ENCODE measurements at places on chromosomes 12 and 14.

- peak; percentile 21 for DNase-seq
Measured at GRCh38 chr12:122422730-122423257, 325 bp upstream of the CLIP1 start.

GRCh38 chr12:633731-634130 lies 29.5 kb downstream of the NINJ2 start:
- no peak for DNase-seq

DNA sequence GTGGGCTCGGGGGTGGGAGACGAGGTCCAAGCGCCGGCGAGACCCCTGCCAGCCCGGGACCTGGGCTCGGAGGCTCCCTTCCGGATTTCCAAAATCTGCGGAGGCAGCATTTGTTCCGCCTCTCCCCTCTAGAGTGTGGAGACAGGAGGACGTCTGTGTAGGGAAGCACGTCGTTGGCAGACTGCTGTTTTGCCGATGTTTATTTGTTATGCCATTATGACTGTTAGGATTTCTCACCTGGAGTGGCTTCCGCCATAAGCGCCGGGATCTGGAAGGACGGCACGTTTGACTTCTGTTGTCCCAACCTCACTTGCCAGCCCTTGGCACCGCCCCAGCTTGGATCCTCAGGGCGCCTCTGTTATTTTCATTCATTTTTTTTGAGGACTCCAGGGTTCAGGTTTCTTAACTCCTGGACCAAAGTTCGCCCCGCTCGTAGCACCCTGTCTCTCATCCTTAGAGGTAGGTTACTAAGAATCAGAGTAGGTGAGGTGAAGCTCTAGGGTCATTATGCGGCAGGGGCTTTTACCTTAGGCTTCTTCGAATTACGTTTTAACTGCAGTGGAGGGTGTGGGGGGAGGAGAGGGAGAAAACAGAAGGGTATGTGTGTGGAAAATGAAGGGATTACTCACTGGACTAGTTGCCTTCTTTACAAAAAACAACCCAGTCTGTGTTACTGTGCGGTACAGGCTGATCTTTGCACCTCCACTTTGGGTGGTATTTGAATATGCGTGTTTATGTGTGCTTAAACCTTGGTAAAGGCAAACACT lies 547 bp upstream of the PYGL start:
- peak; percentile 12 for DNase-seq

DNA sequence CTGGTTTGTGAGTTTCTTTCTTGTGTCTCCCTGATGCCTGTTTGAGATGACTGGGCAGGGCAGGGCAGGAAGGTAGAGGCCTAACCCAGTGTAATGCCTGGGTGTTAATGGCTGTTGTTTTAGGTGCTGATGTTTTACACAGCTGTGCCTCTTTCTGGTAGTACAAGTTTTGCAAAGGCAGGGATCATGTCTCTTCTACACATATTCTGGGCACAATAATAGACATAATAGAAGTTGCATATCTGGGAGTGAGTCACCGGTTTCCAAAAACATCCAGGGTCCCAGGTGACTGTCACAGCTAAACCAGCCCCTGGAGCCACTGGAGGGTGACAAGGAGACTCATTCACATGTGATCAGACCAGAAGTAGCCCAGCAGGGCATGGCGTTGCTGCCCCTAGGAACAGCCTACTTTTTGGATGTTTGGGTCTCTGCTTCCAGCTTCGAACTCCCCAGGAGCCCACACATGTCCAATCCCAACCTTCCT lies 18.1 kb downstream of the TPCN1 start:
- DNase-seq, result no peak

DNA sequence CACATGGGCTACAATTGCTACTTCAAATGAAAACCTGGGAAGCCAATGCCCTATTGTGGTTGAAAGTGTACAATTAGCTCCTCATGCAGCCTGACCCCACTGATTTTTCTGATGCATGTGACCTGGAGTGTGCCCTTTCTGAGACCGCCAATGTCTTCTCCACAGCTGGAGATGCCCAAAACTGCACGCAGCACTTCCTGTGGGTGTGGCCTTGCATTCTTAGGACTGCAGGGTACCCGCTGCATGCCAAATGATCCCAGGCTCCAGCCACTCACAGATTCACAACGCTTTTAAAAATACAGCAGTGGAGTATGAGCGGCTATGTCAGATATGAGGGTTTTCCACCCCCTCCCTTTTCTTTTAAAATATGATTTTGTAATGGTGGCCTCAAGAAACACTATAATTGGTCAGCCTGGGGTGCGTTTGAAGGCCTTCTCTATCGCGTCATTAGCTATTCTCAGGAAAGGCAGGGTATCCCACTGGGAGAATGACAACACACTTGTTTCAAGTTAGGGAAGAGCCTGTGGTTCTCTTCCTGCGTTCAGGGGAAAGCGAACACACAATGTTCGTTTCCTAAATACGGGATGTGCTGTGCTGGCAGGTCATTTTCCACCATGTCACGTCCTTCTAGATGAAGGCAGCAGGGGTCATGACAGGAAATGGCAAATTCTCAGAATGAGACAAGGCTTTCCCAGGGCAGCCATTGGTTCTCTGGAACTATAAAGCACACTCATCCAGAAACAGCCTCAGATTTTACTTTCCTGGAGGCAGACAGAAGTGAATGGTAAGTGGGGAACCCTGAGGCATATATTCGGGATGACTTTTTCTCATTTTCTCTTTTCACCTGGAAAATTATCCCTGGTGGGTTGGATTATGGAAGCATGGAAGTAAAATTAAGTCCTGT lies at the start of gene APOLD1:
Gene APOLD1, plus strand, starts transcription at position 749 of the 904 bp plus-strand sequence. Its CDS starts 33 bp downstream, at position 782.
- DNase-seq, result no peak

DNA sequence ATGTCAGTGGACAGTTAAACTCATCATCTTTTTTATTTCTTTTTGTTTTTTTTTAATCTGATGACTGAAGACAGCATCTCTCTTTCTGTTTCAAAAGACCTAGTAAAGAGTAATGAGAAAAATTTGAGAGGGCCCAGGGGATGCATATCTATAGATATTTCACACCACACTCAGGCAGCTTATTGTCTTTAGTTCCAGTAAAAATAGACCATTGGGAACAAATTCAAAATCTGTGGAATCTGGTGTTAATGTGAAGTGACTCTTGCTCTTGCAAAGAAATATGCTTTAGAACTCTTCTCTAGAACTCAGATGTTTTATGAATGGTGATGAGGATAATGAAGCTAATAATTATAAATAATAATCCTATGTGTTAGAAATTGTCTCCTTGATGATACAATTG lies 214.5 kb upstream of the ATP2B1 start:
- DNase-seq, result no peak

DNA sequence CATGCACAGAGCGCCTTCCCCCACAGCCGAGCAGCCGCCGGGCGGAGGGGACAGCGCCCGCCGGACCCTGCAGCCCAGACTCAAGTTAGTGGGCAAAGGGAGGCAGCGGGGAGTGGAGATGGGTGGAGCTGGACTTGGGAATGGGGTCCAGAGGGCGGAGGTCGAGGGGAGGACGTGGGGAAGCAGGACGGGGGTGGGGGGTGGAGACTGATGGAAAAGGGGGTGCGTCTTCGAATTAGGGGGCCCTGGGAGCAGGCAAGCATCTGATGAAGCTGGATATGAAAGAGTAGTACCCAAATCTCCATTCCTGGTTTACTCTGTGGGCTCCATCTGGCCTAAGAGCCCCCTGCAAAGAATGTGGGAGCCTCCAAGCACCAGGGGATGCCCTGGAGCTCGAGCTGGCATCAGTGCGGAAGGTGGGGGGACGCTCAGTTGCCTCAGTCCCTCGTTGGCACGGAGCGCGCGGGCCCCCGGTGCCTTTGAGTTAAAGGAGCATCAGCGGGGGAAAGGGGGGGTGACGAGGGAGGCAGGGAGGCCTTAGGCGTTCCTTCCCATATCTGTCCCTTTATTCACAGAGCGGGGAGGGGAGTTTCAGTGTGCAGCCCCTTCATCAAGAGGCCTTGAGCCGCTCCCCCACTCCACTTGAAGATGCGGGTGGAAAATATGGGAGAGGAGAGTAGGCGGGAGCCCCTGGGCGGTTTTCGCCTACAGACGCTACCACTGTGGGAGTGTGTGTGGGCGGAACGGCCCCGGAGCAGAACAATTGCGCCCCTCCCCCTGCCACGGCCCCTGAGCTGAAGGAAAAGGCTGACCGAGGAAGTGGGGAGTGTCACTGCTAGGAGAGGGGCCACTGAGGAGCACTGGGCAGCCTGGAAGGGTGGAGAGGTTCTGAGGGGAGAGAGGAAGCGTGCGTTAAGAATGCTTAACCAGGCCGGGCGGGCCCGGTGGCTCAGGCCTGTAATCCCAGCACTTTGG lies 644 bp downstream of the NAB2 start:
- DNase-seq, result peak; percentile 54

- DNase-seq, result no peak
Measured at GRCh38 chr14:99945732-99946651, 119.2 kb upstream of the EVL start.

DNA sequence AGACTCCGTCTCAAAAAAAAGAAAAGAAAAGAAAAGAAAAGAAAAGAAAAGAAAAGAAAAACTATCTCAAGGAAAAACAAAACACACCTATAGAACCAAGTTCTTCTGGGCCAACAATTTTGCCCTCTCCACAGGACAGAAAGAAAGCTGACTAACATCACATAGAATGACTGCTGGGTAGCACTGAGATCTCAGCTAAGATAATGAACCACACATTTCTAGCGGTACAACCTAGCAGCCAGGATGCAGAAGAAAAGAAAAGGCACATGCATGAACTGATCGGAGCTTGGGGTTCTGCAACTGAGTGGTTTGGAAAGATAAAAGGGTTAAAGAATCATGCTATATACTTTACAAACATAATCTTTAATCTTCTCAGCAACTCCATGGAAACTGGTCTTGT lies 19.5 kb downstream of the TMED10 start:
- DNase-seq, result peak; percentile 10

DNA sequence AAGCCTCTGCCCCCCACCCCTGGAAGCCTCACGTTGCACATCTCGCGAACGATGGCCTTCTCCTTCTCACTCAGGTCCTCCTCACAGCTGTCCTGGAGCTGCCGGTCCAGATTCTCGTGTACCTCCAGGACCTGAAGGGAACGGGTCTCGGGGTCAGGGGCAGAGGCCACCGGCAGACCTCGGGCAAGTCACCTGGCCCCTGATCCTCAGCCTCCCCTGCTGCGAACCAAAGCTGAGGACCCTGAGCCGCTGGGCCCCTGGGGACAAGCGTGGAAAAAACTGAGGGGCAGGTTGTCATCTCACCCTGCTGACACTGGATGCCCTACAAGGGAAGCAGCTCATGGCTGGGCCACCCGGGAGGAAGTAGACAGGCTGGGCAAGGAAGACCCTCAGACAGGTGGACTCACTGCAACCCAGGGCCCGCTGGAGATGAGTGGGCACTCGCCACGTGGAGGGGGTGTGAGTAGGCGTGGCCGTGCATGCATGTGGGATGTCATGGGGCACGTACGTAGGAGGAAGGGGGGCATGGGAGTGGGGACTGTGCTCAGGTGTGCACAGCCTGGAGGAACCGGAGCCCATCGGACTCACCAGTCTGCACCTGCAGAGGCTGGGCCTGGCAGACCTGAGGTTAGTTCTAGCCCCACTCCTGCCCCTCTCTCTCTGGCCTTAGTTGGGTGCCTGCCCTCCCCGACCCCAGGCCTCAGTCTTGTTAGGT lies 35.1 kb downstream of the CCNK start:
- DNase-seq, result no peak

DNA sequence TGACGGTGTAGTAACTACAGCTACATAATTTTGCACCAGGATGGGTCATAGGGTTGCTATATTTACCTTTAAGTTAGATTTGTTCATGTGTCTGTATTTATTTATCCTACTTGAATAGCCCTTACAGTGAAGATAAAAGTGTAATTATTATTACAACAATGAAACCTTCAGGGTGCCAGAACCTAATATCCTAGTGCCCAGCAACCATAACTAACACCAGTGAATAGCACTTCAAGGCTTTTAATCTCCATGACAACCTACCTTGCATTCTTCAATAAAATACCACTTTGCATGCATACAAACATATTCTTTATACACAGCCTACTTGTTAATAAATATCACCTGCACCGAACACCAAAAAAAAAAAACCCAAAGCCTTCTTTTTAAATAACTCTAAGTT lies 58.7 kb upstream of the G2E3 start:
- DNase-seq, result no peak

GRCh38 chr12:69243099-69244084 lies 4.0 kb downstream of the CPSF6 start:
- no peak for DNase-seq

DNA sequence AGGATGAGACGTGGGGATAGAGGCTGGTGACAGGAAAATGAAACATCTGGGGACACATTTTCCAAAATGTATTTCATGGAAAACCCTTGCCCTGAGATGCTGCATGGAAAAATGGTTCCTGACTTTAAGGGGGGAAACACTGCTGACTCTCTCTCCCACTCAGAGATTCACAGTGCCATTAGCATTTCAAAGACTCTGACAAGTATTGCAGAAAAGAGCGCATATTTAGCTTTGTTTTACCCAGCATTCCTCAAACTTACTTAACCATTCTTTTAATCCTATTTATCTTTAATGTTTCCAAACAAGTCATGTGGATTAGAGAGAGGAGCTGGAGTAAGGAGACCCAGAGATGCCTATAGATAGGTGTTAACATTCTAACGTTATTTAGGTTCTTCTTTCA lies 141.8 kb upstream of the DYRK2 start:
- no peak for DNase-seq

DNA sequence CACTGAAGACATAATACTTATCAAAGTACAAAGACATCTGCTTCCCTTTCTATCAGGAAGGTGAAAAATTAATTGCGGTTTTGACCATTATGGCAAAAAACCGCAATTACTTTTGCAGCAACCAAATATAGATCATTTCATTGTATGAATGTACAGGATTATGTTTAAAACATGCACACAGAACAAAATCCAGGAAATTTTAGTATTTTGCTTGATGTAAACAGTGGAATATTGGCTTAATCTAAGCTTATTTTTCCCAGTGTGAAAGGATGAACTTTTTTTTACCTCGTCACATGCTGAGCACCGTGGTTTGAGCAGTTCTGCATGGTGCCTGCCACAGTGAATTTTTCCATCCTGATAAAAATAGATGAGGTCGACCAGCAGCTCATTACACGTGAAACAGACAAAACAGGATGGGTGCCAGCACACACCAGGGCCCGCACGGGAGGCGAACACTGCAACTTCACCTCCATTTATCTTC lies 121.2 kb downstream of the PRICKLE1 start:
- DNase-seq, result no peak

- DNase-seq, result no peak
Measured at GRCh38 chr12:105109465-105110212, 2.1 kb downstream of the WASHC4 start.

DNA sequence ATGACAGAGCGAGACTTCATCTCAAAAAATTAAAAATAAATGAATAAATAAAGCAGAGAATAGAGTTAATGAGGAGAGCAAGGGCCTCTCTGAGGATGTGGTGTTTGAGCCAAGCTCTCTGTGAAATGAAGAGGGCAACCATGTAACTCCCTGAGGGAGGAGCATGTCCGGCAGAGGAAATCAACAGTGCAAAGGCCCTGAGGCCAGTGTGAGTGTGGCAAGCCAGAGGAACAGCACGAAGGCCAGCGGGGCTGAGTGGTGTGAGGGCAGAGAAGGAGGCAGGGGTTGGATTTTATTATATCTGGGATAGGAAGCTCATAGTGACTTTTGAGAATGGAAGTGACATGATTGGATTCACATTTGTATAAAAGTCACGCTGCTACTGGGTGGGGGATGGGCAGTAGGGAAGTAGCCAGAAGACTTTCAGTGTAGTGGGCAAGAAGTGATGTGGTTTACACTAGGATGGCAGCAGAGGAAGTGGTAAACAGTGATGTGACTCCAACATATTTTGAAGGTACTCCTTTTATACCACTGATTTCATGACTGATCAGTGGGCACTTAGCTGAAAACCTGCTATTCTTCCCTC lies 10.3 kb upstream of the LRP1-AS start:
- no peak for DNase-seq

All from stimulated activated naive CD4-positive, alpha-beta T cell (primary cell).